Colonic mucosa (tissue), 4 donors: ENCODE measurements at places on chromosomes 16 and 17. TPM values are rescaled to one million over a fixed set of nuclear protein-coding genes. Genes with fewer than 3 reads are reported as not detected.

The ZDHHC1 gene
- total RNA-seq, result 8.7 TPM

The TP53TG3C gene
- not detected for total RNA-seq

The CHRNB1 gene
- 4.3 TPM for total RNA-seq

The CDH15 gene
- not detected for total RNA-seq

The CACNB1 gene
- total RNA-seq, result 8.8 TPM

The SDK2 gene
- total RNA-seq, result 1.2 TPM

DNA sequence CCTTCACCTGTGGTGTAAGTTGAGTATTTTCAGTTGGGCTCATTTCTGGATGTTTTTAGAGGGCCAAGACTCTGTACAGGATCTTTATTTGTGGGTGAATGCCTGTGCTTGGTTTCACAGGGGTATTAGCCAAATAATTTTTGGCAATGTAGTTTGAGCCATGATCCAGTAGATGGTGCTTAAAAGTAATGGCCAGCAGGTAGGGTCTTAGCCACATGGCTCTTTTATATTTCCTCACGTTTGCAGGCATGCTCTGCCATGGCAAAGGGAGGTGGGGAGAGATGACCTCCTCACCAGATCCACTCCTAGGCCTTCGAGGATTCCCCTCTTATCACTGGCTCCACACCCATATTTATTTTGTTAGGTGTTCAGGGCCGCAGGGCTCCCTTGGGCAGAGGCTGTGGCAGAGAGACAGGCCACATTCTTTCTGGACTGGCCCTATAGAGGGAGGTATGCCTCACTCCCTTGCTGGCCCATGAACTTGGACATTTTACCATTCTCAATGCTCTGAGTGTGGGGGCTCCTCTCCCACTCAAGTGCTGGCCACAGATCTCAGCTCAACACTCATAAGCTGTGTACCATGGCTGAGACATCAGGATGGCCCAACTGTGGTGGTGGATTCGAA is 417.1 kb downstream of the XYLT1 start:
- H3K27ac ChIP-seq, result no peak overlapping the region
- H3K27me3 ChIP-seq, result no peaks in the 10 kb centered on the region
- H3K4me1 ChIP-seq, result no peaks in the 10 kb centered on the region
- DNase-seq, result no peak
- no peaks in the 10 kb centered on the region for H3K36me3 ChIP-seq

DNA sequence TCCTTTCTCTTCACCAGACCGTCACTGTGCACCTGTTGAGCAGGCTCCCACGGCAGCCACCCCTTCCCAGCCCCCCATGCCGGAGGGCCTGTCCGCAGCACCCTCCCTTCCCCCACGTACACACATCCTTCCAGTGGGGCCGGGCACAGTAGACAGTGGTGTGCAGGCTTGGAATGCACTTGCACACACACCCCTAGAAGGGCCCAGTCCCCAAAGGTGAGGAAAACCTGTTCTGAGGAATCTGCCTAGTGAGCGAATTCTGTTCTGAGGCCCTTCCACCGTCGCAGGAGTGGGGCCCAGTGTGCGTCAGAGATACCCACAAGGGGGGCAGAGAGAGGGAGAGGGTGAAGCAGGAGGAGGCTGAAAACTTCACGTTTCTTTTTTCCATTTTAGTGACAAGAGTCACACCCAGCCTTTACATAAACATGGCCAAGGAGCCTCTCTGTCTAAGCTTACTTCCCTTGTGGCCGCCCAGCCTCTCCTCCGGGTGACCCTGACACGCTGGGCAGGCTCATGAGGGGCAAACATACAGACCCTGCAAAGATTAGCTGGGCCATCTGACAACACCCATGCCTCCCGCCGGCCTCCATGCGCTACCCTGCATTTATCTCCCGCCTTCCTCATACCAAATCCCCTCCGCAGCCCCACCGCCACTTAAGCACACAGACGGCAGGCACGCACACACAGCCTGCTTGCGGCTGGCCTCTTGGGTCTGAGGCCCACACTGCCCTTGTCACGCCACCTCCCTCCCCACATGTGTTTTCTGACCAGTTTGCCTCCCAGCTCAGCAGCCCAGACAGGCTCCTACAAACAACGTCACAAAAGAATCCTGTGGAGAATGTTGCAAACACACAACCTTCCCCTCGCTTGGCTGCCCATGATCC is 1.8 kb downstream of the ZBTB4 start:
- peak overlapping the region; percentile 93 for H3K4me3 ChIP-seq
- H3K4me1 ChIP-seq, result peaks cover 4% of the 10 kb centered on the region
- H3K27me3 ChIP-seq, result no peaks in the 10 kb centered on the region
- peak overlapping the region; percentile 96 for H3K27ac ChIP-seq
- peak; percentile 33 for DNase-seq

DNA sequence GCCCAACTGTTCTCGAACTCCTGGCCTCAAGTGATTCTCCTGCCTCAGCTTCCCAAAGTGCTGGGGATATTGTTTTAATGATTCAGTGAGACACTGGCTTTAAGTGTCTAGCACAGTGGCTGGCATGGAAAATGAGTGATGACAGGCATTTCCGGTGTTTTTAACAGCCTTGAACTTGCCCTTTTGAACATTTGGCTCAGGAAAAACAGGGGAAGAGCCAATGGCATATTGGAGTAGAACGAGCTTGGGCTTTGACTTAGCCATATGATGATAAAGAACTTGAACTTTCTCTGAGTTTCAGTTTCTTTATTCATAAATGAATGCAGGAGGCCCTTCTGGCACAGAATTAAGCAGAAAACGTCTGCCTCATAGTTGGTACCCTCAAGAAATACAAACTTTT is 145.0 kb upstream of the HS3ST4 start:
- no peak overlapping the region for H3K4me3 ChIP-seq
- no peaks in the 10 kb centered on the region for H3K27me3 ChIP-seq
- no peaks in the 10 kb centered on the region for H3K36me3 ChIP-seq

GRCh38 chr17:82237083-82237745 is 8.4 kb downstream of the SLC16A3 start:
- peaks cover 55% of the 10 kb centered on the region for H3K4me1 ChIP-seq
- H3K4me3 ChIP-seq, result no peak overlapping the region
- peaks cover 9% of the 10 kb centered on the region for H3K36me3 ChIP-seq
- H3K27ac ChIP-seq, result no peak overlapping the region
- no peak for DNase-seq
- no peaks in the 10 kb centered on the region for H3K27me3 ChIP-seq

- H3K4me3 ChIP-seq, result no peak overlapping the region
- no peaks in the 10 kb centered on the region for H3K27me3 ChIP-seq
- H3K36me3 ChIP-seq, result no peaks in the 10 kb centered on the region
- no peak overlapping the region for H3K27ac ChIP-seq
- DNase-seq, result no peak
- no peaks in the 10 kb centered on the region for H3K4me1 ChIP-seq
These were observed 11.5 kb downstream of the CDH16 start for GRCh38 chr16:66906916-66907836.

DNA sequence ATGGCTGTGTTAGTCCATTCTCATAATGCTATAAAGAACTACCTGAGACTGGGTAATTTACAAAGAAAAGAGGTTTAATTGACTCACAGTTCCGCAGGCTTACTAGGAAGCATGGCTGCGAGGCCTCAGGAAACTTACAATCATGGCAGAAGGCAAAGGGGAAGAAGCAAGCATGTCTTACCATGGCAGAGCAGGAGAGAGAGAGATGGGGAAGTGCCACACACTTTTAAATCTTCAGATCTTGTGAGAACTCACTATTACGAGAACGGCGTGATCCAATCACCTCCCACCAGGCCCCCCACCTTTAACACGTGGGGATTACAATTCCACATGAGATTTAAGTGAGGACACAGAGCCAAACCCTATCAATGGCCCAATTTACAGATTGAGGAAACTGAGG is 96.5 kb downstream of the SDK2 start:
- H3K4me1 ChIP-seq, result no peaks in the 10 kb centered on the region
- H3K4me3 ChIP-seq, result no peak overlapping the region
- H3K36me3 ChIP-seq, result no peaks in the 10 kb centered on the region
- DNase-seq, result no peak
- H3K27me3 ChIP-seq, result no peaks in the 10 kb centered on the region
